ENCODE measurements at places on chromosomes 12 and 14. TPM values are rescaled to one million over a fixed set of nuclear protein-coding genes. Genes with fewer than 3 reads are reported as not detected.

The CMTM5 gene
- polyA plus RNA-seq, result 0.80 TPM

The PRB2 gene
- polyA plus RNA-seq, result not detected

The PHLDA1 gene
- polyA plus RNA-seq, result 0.08 TPM

The SMCO2 gene
- not detected for polyA plus RNA-seq

The KCNH5 gene
- polyA plus RNA-seq, result not detected

The NELL2 gene
- polyA plus RNA-seq, result 5.2 TPM

The RPGRIP1 gene
- 0.14 TPM for polyA plus RNA-seq

The LAG3 gene
- polyA plus RNA-seq, result 0.88 TPM

The HAL gene
- polyA plus RNA-seq, result not detected

The NPAS3 gene
- polyA plus RNA-seq, result not detected

The GTF2H3 gene
- polyA plus RNA-seq, result 22.7 TPM

The OR6C2 gene
- not detected for polyA plus RNA-seq

The FIGNL2 gene
- not detected for polyA plus RNA-seq

The TROAP gene
- polyA plus RNA-seq, result not detected

The LMNTD1 gene
- not detected for polyA plus RNA-seq

The SERPINA5 gene
- polyA plus RNA-seq, result not detected

The OR6C68 gene
- not detected for polyA plus RNA-seq

The LALBA gene
- not detected for polyA plus RNA-seq

The ESPL1 gene
- polyA plus RNA-seq, result not detected

The RPS6KL1 gene
- polyA plus RNA-seq, result 1.4 TPM

The RNU6-8 gene
- not detected for polyA plus RNA-seq

The GPR132 gene
- 37.2 TPM for polyA plus RNA-seq

The GLIPR1L2 gene
- polyA plus RNA-seq, result 1.6 TPM

The SLCO1B1 gene
- not detected for polyA plus RNA-seq

The PLEKHD1 gene
- 0.11 TPM for polyA plus RNA-seq

The GPD1 gene
- polyA plus RNA-seq, result not detected

The TCL1B gene
- polyA plus RNA-seq, result not detected

The BHLHE41 gene
- polyA plus RNA-seq, result 19.0 TPM

The THAP2 gene
- 11.1 TPM for polyA plus RNA-seq

The POLE gene
- 3.4 TPM for polyA plus RNA-seq

The GLT8D2 gene
- polyA plus RNA-seq, result 0.23 TPM

The GRIP1 gene
- not detected for polyA plus RNA-seq

The PLEK2 gene
- not detected for polyA plus RNA-seq

The GNB3 gene
- not detected for polyA plus RNA-seq

The KLHL33 gene
- 0.10 TPM for polyA plus RNA-seq

The NAV3 gene
- 0.11 TPM for polyA plus RNA-seq

The INSM2 gene
- polyA plus RNA-seq, result not detected

The DNAH10 gene
- 0.40 TPM for polyA plus RNA-seq

The MFAP5 gene
- not detected for polyA plus RNA-seq

The SSTR1 gene
- not detected for polyA plus RNA-seq

The CEBPE gene
- not detected for polyA plus RNA-seq

The PTPRB gene
- polyA plus RNA-seq, result 0.30 TPM

The ITFG2 gene
- polyA plus RNA-seq, result 57.9 TPM

The PTGER2 gene
- 2.8 TPM for polyA plus RNA-seq

The DPPA3 gene
- not detected for polyA plus RNA-seq

The ANGEL1 gene
- 20.7 TPM for polyA plus RNA-seq

The C1S gene
- not detected for polyA plus RNA-seq

The RAD52 gene
- polyA plus RNA-seq, result 8.8 TPM

The EIF2S3B gene
- polyA plus RNA-seq, result 0.41 TPM
